Activated T-helper 2 cell treated with anti-CD3 and anti-CD28 coated beads, Interferon-gamma antibody, Interleukin-2, Interleukin-4, amounts not matched to agents 10 μg/mL and 5 μg/mL and 100 μg/mL, durations not matched to agents 14 hours and 24 hours and 36 hours (primary cell): ENCODE measurements at places on chromosomes 16 and 17.

- DNase-seq: no peak
- no peak overlapping the region for H3K4me3 ChIP-seq
- H3K36me3 ChIP-seq: no peaks in the 10 kb centered on the region
- no peak overlapping the region for H3K27ac ChIP-seq
These were observed 287.4 kb downstream of the SLC39A11 start for GRCh38 chr17:72804949-72805707.

DNA sequence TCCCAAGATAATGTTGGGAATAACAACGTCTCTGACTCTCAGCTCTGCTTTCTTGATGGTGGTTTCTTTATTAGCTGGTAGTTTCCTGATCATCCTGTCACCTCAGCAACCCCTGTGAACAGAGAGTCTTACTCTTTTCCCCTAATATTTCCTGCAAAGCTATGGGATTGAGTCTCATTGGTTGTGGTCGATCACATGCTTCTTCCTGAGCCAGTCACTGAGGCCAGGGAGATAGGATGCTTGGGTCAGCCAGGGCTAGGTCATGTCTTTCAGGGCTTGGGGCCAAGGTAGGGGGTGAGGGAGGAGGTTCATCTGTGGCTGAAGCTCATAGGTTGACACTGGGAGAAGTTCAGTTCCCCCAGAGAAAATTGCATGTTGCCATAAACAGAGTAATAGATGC lies 114.3 kb downstream of the ABCC1 start:
- H3K4me3 ChIP-seq: no peak overlapping the region
- DNase-seq: no peak
- peaks cover 80% of the 10 kb centered on the region for H3K36me3 ChIP-seq
- H3K4me1 ChIP-seq: peaks cover 23% of the 10 kb centered on the region
- no peaks in the 10 kb centered on the region for H3K27me3 ChIP-seq
- peak overlapping the region; percentile 75 for H3K27ac ChIP-seq

- peaks cover 77% of the 10 kb centered on the region for H3K36me3 ChIP-seq
- DNase-seq: no peak
- no peak overlapping the region for H3K27ac ChIP-seq
- H3K4me3 ChIP-seq: no peak overlapping the region
- no peaks in the 10 kb centered on the region for H3K27me3 ChIP-seq
- no peaks in the 10 kb centered on the region for H3K4me1 ChIP-seq
These were observed 10.6 kb downstream of the TNFAIP1 start for GRCh38 chr17:28346199-28346580.

DNA sequence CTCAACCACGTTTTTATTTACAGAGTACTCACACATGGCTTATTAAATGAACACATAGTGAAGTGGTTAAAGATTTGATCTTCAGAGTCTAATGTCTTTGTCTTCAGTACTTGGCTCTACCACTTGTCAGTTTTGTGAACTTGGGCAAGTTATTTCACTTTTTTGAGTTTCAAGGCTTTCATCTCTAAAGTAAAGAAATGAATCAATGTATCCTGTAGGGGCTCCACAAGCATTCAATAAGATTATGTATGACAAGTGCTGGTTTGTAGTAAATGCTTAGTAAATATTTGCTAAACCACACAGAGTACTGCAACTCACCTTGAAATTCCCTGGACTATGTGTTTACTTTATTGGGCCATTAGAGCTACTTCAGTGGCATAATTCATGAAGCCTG lies 446.0 kb upstream of the GOT2 start:
- H3K4me3 ChIP-seq: no peak overlapping the region
- H3K27ac ChIP-seq: no peak overlapping the region
- no peaks in the 10 kb centered on the region for H3K27me3 ChIP-seq
- no peaks in the 10 kb centered on the region for H3K4me1 ChIP-seq

DNA sequence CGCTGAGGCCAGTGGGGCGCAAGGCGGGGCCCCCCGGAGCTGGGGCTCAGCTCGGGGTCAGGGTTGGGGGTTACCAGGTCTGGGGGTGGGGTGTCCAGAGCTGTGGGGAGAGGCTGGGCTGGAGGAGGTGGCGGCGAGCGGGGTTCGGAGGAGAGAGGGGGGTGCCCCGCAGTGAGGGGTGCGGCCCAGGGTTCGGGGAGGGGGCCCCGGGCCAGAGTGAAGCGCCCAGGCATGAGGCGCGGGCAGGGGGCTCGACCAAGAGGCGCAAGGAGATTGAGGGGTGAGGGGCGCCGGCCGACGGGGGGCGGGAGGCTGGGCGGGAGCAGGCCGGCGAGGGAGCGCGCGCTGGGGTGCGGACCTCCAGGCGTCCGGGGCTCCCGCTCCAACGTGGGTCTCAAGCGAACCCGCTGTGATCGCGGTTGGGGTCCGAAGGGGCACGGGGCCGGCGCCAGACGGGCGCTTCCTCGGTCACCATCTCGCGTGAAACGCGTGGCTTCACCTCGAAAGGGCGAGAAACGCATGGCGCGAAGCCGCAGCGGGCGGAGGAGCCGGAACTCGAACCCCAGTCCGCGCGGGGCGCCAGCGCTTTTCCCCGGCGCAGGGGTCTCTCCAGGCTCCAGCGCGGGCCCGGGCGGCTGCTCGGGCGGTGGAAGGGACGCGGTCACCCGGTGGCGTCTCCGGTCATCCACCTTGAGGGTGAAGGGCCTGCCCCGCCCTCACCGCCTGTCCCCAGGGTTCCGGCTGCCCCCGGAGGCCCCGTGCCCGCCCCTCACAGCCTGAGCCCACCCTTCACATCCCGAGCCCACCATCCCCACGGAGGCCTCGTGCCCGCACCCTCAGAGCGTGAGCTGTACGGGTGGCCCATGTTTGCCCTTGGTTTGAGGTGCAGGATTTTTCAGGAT lies 846 bp downstream of the CPNE7 start:
- DNase-seq: no peak
- H3K27ac ChIP-seq: no peak overlapping the region
- peaks cover 15% of the 10 kb centered on the region for H3K27me3 ChIP-seq
- H3K4me3 ChIP-seq: no peak overlapping the region
- no peaks in the 10 kb centered on the region for H3K36me3 ChIP-seq
